Esophagus muscularis mucosa (tissue), 4 donors: ENCODE measurements at places on chromosomes 16 and 17. TPM values are rescaled to one million over a fixed set of nuclear protein-coding genes. Genes with fewer than 3 reads are reported as not detected.

GRCh38 chr17:34319039-34319483 is at the start of gene CCL8:
Gene CCL8, plus strand, starts transcription at chr17:34319435. Its CDS starts 67 bp downstream, at chr17:34319502.
- no peak for DNase-seq

GRCh38 chr16:89880477-89881367 is 7.3 kb downstream of the TCF25 start:
- no peak for DNase-seq

- DNase-seq = no peak
Observed at GRCh38 chr17:17343896-17344506, 40.8 kb downstream of the NT5M start.

- DNase-seq = no peak
Observed at GRCh38 chr16:74700438-74701225, at the start of gene MLKL. Gene MLKL, minus strand, starts transcription at chr16:74700862. Its CDS starts 5,105 bp downstream, at chr16:74695757.

GRCh38 chr16:65710107-65710506 is 588.2 kb upstream of the CDH11 start:
- DNase-seq = no peak

DNA sequence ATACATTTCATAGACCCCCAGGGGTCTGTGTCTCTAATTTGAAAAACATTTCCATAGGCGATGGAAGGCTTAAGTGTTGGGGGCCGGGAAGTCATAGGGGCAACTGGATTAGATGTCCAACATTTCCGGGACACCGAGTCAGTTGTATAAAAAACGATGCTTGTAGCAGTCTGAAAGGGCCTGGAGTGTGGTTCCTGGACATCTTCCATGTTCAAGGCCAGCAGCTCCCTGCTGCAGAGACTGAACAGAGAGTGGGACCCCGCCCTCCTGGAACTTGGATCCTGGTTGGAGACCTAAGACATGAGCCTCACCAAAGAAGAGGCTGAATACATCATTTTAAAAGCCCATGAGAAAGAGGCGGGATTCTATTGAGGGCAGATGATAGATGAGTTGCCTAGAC is 82.0 kb upstream of the ZNF423 start:
- DNase-seq = no peak

DNA sequence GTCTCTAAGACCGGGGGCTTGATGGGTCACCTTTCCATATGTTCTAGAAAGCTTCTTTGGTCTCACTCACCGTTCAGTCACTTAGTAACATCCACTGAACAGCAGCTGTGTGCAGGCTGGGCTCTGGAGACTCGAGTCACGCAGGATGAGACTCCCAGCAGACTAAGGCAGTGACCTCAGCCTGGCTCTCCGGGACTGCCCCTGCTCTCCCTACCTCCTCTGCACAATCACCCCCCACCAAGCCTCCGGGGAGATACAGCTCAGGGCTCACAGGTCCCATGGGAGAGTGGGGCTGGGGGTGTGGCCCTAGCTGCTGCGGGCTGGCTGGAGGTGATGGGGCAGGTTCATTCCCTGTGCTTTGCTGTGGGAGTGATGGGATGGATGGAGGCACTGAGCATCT is 14.1 kb downstream of the FLYWCH2 start:
- DNase-seq = no peak

- DNase-seq = no peak
Observed at GRCh38 chr16:82658796-82659195, 32.0 kb downstream of the CDH13 start.

DNA sequence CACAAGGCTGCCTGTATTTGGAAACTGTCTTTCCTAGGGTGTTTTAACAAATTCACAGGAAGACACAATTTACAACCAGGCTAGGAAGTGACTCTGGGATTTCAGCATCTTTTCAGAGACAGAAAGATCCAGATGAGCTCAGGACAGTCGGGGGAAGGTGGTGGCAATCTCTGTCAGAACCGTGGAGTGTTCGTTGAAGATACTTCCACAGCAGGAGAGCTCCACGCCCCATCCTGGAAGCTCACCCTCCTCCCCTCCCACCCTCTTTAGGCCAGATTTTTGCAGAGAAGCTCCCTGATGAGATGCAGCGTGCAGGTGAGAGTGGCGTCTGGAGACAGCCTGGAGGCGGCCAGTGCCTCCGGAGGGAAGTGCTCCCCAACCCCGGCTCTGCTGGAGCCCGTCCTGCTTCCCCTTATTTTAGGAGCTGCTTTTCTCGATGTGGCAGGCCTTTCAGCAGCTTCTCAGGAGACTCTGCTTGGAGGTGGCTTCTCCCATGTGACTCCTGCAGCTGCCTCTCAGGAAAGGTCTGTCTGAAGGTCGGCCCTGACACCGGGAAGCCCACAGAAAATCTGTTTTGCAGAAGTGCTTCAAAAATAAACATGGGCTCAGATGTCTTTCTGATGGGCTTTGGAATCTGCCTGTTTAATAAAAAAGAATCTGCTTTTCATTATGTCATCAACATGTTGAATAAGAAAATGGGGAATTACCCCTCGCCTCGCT is 186.4 kb upstream of the CHMP6 start:
- no peak for DNase-seq

The TMIGD1 gene
- not detected for total RNA-seq

The PSMC3IP gene
- total RNA-seq = 5.0 TPM

The UNC13D gene
- total RNA-seq = 9.8 TPM

The CCL7 gene
- total RNA-seq = not detected

The SEZ6 gene
- 0.42 TPM for total RNA-seq
